SK-N-SH treated with all-trans-retinoic acid at 6 μM for 48 hours (cell line): ENCODE measurements at places on chromosomes 11 and 22.

DNA sequence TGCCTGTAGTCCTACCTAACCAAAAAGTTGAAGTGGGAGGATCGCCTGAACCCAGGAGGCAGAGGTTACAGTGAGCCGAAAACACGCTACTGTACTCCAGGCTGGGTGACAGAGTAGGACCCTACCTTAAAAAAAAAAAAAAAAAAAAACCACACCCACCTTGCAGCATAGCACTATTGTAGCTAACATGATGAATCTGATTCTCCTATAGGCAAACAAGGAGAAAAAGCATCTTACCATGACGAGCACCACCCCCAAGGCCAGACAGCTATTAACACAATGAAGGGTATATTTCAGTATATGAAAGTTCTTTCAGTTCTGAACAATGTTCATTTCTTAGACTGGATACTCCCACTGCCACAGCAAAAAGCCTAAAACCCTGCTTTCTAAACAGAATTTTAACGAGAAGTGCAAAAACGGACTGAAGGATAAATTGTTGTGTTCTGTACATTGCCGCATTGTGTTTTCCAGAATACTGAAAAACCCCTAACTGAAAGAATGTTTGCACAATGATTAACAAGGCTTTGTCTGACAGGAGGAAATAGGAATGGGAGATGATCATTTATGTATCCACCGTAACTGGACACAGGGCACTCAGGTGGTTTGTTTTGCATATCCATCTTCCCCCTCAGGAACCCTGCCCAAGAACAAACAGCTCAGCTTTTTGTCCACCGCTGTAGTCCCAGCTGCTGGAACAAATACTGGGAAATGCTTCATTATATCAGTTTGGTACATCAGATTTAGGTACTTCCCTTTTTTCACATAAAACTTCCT is 8.9 kb downstream of the PISD start:
- ATAC-seq: no peak

GRCh38 chr11:101860696-101861427 is 53.9 kb upstream of the CEP126 start:
- ATAC-seq: peak; percentile 91

- peak; percentile 73 for ATAC-seq
Measured at GRCh38 chr11:6693342-6694228, 10.4 kb upstream of the MRPL17 start.

- no peak for ATAC-seq
Measured at GRCh38 chr22:17913801-17914347, 110.5 kb downstream of the MICAL3 start.

DNA sequence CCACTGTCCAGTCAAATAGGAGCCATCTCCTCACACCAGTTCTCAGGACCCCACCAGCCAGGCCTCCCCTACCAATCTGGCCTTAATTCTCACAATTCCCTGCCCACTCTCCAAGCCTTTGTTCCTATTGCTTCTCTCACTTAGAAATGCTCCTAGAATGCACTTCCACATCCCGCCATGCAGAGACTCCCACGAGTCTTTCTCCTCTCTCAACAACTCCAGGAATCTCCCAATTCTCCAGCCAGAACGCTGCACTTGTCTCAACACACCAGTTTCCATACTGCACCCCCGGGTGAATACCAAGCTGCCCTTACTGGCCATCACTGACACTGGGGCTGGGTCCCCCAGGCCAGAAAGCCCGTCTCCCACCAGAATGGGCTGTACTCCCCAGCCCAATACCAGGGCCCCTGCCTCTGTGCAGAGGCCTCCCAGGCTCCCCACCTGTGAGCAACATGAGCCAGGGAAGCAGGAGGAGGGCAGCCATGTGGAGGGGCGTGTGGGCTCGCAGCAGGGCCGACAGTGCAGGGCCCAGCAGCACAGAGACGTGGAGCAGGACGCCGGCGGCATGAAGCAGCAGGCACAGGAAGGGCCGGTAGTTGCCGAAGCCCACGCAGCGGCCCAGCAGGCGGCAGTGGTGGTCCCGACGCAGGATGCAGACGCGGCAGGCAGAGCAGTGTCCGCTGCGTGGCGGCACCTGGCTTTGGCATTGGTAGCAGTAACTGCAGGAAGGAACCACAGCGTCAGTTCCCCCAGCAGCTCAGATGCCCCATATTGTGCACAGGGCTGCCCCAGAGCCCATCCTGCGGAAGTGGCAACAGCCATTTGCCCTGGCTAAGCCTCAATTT is 2.4 kb downstream of the ZDHHC24 start:
- ATAC-seq: no peak

DNA sequence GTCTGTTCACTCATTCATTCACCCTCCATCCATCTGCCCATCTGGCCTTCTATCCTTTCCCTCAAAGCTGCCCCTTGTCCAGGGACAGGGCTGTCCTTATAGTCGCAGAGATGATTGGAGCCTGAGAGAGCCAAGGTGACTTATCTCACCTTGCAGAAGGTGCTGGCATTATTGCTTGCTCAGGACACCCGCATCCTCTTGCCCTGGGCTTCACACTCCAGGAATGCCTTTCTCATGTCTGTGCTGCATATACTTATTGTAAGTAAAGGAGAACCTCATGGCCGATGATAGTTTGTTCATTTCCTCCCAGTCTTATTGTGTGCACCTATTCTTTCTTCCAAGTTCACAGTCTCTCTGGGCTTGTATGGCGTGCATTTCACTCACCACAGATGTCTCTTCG is 49.1 kb upstream of the CCDC188 start:
- no peak for ATAC-seq

DNA sequence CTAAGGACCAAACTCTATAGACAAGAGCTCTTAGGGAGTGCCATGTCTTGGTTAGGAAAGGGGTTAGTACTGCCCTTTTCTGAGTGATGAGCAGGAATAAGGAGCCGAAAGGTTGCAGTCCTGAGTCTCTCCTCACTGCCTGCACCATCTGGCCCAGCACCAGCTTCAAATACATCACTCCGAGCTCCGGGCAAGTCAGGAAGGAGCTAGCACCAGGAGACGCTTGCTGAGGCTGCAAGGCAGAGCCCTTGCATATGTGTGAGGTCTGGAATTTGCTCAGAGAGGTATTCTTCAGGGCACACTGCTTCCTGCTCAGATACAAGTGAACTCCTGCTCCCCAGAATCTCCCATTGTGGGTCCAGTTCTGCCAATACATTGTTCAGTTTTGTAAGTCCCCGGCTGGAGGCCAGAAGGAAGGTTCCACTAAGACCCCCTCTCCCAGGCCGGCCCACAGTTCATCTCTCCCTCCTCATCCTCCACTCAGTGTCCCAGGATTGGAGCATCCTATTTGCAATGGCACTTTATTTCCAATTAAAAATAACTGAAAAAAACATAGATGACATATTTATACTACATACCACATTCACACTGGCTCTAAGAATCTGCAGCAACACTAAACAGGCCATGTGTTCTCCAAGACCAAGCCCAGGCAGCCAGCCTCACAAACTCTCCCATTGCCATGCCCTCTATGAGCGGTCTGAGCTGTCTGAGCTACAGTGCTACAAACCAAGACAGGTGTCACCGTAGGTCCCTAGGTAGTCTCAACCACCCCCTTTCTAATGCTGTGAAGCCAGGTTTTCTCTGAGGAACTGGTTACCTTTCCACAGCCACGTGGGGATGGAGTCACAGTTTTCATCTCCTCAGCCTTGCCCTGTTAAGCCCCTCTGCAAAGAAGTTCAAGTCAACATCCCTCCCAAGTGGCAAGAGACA is 55.1 kb upstream of the SPATA19 start:
- no peak for ATAC-seq

DNA sequence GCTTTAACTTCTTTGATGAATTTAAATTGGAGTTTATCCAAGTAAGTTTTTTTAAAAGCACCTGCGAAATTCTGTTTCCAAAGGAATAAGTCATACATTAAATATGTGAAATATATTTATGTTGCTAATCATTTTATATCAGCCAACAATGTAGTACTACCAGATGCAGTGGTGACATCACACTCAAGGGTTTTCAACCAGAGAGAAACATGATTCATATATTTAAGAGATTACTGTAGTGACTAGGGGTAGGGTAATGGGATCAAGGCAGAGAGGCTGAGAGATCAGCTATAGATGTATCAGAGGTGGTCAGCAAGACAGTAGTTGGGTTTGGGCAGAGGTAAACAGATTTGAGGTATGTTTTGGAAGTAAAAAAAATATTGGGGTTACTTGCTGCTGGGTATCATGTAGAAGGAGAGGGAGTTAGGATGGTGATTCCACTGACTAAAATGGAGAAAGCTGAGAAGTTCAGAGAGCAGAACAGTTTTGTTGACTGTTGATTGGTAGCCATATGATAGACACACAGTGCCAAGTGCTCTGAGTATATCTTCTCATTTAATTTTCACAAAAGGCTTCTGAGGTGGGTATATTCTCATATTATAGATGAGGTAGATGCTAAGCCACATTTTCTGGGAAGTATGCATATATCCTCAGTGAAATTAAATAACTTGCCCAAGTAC is 39.4 kb downstream of the CEP57 start:
- peak; percentile 73 for ATAC-seq

- ATAC-seq: no peak
Measured at GRCh38 chr11:102685338-102685737, 20.2 kb downstream of the MMP27 start.

DNA sequence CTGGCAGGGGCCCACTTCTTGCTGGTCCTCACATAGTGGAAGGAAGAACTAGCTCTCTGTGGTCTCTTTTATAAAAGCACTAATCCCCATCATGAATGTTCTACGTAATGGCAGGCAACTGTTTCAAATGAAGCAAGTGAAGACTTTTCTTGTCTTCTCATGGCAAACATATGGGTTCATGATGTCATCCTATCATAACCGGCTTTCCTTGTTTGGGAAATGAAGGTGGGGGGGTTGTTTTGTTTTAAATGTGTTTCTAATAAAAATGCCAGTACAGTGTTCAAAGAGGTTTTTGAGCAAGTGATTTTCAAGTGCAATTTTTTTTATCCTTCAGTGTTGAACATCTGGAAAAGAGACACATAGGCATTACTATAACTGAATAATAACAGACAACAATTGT is 33.4 kb downstream of the REXO2 start:
- ATAC-seq: no peak

DNA sequence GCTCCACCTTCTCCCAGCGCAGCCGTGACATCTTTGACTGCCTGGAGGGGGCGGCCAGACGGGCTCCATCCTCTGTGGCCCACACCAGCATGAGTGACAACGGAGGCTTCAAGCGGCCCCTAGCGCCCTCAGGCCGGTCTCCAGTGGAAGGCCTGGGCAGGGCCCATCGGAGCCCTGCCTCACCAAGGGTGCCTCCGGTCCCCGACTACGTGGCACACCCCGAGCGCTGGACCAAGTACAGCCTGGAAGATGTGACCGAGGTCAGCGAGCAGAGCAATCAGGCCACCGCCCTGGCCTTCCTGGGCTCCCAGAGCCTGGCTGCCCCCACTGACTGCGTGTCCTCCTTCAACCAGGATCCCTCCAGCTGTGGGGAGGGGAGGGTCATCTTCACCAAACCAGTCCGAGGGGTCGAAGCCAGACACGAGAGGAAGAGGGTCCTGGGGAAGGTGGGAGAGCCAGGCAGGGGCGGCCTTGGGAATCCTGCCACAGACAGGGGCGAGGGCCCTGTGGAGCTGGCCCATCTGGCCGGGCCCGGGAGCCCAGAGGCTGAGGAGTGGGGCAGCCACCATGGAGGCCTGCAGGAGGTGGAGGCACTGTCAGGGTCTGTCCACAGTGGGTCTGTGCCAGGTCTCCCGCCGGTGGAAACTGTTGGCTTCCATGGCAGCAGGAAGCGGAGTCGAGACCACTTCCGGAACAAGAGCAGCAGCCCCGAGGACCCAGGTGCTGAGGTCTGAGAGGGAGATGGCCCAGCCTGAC is 2.5 kb downstream of the TSSC4 start:
- no peak for ATAC-seq

GRCh38 chr22:43017525-43018460 is 2.8 kb upstream of the PACSIN2 start:
- no peak for ATAC-seq

DNA sequence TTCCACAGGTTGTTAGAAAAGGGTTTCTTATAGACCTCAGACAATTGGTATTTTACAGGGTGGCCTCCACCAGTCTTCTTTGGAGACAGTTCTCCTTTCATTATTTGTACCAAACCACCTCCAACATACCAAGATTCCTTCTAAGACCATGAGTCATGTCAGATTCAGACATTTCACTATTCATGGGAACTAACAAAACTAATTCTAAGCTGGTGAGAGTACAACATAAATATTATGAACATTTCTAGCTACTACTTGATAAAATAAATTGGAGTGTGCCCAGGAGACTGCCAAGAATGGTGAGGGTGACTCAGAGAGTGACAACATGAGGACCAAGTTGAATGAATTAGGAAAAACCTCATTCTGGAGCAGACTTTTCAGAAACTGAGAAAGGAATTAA is 494.6 kb upstream of the LRRC4C start:
- no peak for ATAC-seq

DNA sequence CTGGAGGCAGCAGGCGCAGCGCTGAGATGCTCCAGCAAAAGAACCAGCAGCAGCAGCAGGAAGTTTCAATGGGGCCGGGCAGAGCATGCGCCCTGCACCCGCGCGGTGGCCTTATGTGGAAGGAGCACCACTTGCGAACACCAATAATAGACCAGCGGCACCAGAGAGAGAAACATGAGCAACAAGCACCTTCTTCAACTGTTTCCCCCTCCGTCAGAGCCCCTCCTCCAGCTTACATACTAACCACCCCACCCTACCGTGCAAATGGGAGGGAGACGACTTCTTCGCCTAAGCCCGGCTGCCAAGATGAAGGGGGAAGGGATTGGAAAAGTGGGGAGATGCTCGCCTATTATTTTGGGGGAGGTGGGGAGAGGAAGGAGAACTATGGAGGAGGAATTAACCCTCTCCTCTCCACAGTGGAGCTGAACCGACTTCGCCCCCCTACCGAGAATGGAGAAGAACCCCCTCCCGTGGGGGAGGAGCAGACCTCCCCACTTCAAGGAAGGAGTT is 1.1 kb downstream of the RSF1 start:
- ATAC-seq: peak; percentile 69

DNA sequence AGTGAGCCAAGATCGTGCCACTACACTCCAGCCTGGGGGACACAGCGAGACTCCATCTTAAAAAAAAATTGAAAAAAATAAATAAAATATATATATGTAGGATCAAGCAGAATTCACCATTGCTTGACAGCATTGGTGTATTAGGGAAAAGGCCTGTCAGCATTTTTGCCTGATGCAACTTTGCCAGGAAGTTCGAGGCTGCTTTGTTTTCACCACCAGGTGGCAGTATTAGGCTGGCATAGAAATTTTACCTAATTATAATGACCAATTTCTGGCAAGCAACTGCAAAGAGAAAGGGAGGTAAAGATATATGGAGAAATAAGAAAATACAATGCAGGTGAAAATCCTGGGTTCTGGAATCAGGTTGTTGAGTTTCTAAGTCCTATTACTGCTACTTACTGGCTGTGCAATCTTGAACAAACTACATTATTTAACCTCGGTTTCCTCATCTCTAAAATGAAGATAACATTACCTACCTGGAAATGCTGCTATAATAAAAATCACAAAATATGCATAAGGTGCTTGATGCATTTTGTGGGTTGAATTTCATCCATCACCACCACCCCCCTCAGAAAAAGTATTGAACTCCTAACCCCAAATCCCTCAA is 24.7 kb downstream of the LAYN start:
- ATAC-seq: peak; percentile 45

DNA sequence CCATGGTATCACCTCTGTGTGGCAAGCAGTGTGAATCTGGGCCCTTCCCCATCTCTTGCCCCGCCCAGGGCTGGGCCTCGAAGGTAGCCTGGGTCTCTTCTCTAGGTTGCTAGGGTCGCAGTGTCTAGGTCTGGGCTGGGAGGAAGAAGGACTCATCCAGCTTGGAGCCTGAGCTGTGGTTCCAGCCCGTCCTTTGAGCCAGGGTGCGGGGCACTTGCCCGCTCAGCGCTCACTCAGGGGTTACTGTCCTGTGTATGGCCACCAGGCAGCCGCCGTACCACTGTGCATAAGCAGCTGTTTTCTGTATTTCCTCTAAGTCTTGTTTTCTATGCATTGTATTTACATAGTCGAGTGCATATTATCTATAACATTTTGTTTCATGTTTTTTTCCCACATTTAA is 160.9 kb downstream of the TBC1D22A start:
- ATAC-seq: no peak
